ENCODE measurements at places on chromosomes 2 and 18. TPM values are rescaled to one million over a fixed set of nuclear protein-coding genes. Genes with fewer than 3 reads are reported as not detected.
A peak's percentile ranks its signal among the peaks of the same experiment; 100 is the strongest.

UGT1A10 gene
- total RNA-seq: not detected

CAVIN2 gene
- not detected for total RNA-seq

STON1 gene
- 5.5 TPM for total RNA-seq

SPC25 gene
- total RNA-seq: 28.5 TPM

SLC4A5 gene
- 0.50 TPM for total RNA-seq

RNF138 gene
- 80.9 TPM for total RNA-seq

LANCL1 gene
- total RNA-seq: 47.8 TPM

BCL11A gene
- total RNA-seq: 92.7 TPM

HADHB gene
- 41.3 TPM for total RNA-seq

CXCR1 gene
- total RNA-seq: not detected

CRYGD gene
- not detected for total RNA-seq

GPR17 gene
- 0.35 TPM for total RNA-seq

- H3K4me1 ChIP-seq: peaks cover 11% of the 10 kb centered on the region
- H3K4me3 ChIP-seq: no peak overlapping the region
- no peaks in the 10 kb centered on the region for H3K27me3 ChIP-seq
Measured at GRCh38 chr2:30293303-30293921, 62.1 kb downstream of the LBH start.

GRCh38 chr2:203279288-203279687 is 40.5 kb downstream of the CYP20A1 start:
- no peaks in the 10 kb centered on the region for H3K27me3 ChIP-seq
- DNase-seq: no peak
- no peak overlapping the region for H3K4me3 ChIP-seq
- no peak overlapping the region for H3K27ac ChIP-seq
- peaks cover 2% of the 10 kb centered on the region for H3K36me3 ChIP-seq
- no peaks in the 10 kb centered on the region for H3K4me1 ChIP-seq

GRCh38 chr2:61834893-61835292 is 19.0 kb downstream of the FAM161A start:
- no peak overlapping the region for H3K27ac ChIP-seq
- no peak for DNase-seq
- H3K27me3 ChIP-seq: no peaks in the 10 kb centered on the region

- peaks cover 4% of the 10 kb centered on the region for H3K4me1 ChIP-seq
- no peaks in the 10 kb centered on the region for H3K36me3 ChIP-seq
- H3K4me3 ChIP-seq: no peak overlapping the region
- H3K27ac ChIP-seq: no peak overlapping the region
Measured at GRCh38 chr2:69453475-69454129, 16.4 kb upstream of the NFU1 start.

DNA sequence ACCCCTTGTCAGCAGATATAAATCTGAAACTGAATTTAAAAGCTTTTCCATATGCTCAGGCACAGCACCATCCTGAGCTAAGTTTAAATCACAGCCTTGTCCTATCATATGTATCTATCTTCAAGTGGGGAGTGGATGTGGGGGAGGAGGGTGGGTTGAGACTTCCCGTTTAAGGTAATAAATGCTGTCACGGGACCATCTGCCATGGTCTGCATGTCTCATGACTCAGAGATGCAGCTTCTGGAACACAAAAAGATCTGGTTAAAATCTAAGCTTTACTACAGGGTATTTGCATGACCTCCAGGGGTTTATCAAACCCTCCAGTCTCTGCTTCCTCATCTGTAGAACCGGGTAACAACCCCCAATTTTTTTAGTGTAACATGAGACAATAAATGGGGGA is 377.7 kb upstream of the ST6GAL2 start:
- H3K27me3 ChIP-seq: no peaks in the 10 kb centered on the region
- no peak for DNase-seq
- no peak overlapping the region for H3K27ac ChIP-seq
- H3K4me3 ChIP-seq: no peak overlapping the region
- peaks cover 2% of the 10 kb centered on the region for H3K4me1 ChIP-seq

- H3K27ac ChIP-seq: no peak overlapping the region
- no peaks in the 10 kb centered on the region for H3K27me3 ChIP-seq
- no peak overlapping the region for H3K4me3 ChIP-seq
- peaks cover 27% of the 10 kb centered on the region for H3K36me3 ChIP-seq
- no peak for DNase-seq
Measured at GRCh38 chr2:25256488-25256875, 85.2 kb downstream of the DNMT3A start.

DNA sequence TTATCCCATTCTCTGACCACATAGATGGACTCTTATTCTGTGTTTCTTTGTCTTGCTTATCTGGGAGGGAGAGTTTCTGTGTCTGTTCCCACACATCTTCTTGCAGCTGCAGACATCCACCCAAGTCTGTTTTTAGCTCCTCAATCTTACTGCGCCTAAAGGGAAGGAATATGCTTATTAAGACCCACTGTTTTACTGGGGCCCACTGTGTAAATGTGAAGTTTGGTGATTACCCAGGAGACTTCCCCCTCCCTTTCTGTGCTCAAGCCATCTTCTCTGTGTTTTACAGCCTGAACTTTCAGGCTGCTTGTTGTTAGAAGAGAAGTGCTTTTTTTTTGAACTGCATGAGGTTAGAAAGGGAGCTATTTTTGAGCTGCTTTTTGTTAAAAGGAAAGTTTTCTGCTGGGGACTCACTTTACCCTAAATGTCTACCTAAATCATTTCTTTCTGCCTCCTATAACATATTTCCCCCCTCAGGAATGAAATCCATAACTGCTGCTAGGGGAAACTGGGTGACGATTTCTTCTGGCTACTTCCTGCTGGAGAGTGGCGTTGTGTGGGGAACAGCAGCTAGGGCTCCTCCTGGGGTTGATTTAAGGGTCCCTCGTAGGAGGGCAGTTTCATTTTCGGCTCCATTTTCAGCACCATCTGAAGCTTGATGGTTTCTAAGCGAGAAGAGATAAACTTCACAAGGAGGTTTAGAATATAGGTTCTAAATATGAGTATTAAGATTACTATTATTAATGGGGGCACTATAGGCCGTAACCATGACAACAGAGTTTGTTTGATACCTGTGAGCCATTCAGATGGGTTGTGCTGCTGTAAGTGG is 39.5 kb upstream of the GMCL1 start:
- DNase-seq: no peak
- no peaks in the 10 kb centered on the region for H3K36me3 ChIP-seq
- no peak overlapping the region for H3K4me3 ChIP-seq
- no peaks in the 10 kb centered on the region for H3K27me3 ChIP-seq
- peaks cover 3% of the 10 kb centered on the region for H3K4me1 ChIP-seq

DNA sequence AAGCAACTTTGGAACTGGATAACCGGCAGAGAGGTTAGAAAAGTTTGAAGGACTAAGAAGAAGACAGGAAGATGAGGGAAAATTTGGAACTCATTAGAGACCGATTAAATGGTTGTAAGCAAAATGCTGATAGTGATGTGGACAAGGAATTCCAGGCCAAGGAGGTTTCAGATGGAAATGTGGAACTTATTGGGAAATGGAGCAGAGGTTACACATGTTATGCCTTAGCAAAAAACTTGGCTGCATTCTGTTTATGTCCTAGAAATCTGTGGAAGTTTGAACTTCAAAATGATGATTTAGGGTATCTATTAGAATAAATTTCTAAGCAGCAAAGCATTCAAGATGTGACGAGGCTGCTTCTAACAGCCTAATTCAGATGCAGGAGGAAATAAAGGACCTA is 675.1 kb upstream of the SYT4 start:
- H3K27ac ChIP-seq: no peak overlapping the region
- H3K27me3 ChIP-seq: no peaks in the 10 kb centered on the region
- peaks cover 7% of the 10 kb centered on the region for H3K36me3 ChIP-seq
- H3K4me1 ChIP-seq: no peaks in the 10 kb centered on the region
- no peak for DNase-seq
- H3K4me3 ChIP-seq: no peak overlapping the region

GRCh38 chr2:231646476-231646875 is 53.8 kb downstream of the TEX44 start:
- H3K4me1 ChIP-seq: peaks cover 2% of the 10 kb centered on the region
- no peak for DNase-seq
- no peaks in the 10 kb centered on the region for H3K27me3 ChIP-seq

- H3K36me3 ChIP-seq: no peaks in the 10 kb centered on the region
- H3K27ac ChIP-seq: no peak overlapping the region
- no peak for DNase-seq
- no peak overlapping the region for H3K4me3 ChIP-seq
- no peaks in the 10 kb centered on the region for H3K27me3 ChIP-seq
- no peaks in the 10 kb centered on the region for H3K4me1 ChIP-seq
Measured at GRCh38 chr18:6199777-6200176, 214.9 kb downstream of the L3MBTL4 start.

DNA sequence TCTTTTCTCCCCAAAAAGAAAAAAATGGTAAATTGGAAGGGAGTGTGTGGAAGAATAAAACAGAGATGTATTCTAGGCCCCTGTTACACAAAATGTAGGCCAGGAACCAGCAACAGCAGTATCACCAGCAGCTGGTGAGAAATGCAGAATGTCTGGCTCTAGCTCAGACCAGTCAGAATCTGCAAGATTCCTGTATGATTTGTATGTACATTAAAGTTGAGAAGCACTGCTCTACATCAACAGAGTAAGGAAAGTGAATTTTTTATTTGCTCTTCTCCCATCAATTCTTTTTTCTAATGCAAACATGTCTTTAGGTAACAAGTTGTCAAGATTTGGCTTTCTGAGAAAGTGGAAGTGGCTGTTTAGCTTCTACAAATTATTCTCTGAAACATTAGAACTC is 235.4 kb upstream of the FANCL start:
- H3K36me3 ChIP-seq: peaks cover 3% of the 10 kb centered on the region
- DNase-seq: no peak
- no peaks in the 10 kb centered on the region for H3K27me3 ChIP-seq

- no peak for DNase-seq
- no peaks in the 10 kb centered on the region for H3K27me3 ChIP-seq
- no peaks in the 10 kb centered on the region for H3K36me3 ChIP-seq
- no peak overlapping the region for H3K27ac ChIP-seq
Measured at GRCh38 chr18:5726011-5726410, 169.3 kb downstream of the TMEM200C start.

- no peaks in the 10 kb centered on the region for H3K4me1 ChIP-seq
- no peak overlapping the region for H3K27ac ChIP-seq
- no peak for DNase-seq
- H3K36me3 ChIP-seq: peaks cover 4% of the 10 kb centered on the region
- no peak overlapping the region for H3K4me3 ChIP-seq
Measured at GRCh38 chr18:3283253-3283863, 21.4 kb downstream of the MYL12B start.

- no peak overlapping the region for H3K4me3 ChIP-seq
- H3K27me3 ChIP-seq: no peaks in the 10 kb centered on the region
- H3K27ac ChIP-seq: no peak overlapping the region
- H3K4me1 ChIP-seq: no peaks in the 10 kb centered on the region
- DNase-seq: no peak
- H3K36me3 ChIP-seq: no peaks in the 10 kb centered on the region
Measured at GRCh38 chr2:199100326-199101110, 357.2 kb downstream of the SATB2 start.

- no peak overlapping the region for H3K4me3 ChIP-seq
- H3K27ac ChIP-seq: no peak overlapping the region
- H3K27me3 ChIP-seq: no peaks in the 10 kb centered on the region
- no peaks in the 10 kb centered on the region for H3K4me1 ChIP-seq
- no peak for DNase-seq
Measured at GRCh38 chr2:607172-607571, 70.0 kb downstream of the TMEM18 start.

DNA sequence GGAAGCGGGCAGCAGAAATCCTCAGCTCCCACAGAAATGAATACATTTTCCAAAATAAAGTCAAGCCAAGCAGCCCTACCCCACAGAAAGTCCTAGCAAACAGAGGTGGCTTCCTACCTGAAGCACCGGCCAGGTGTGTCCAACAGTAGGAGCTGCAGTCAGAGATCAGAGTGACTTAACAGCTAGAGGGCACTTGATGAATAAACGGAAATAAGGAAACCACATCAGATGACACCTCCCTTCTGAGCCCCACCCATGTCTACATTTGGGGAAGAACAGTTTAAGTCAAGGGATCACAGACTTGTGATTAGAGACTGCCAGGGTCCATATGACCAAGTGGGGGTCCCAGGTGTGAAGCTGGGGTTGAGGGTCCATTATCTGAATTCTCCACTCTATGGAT is at the start of gene CXCR1:
Gene CXCR1 (minus strand): TSS at position 172 of the 400 bp plus-strand sequence. CDS start 1,751 bp downstream, outside the sequence.
- no peaks in the 10 kb centered on the region for H3K27me3 ChIP-seq
- peaks cover 2% of the 10 kb centered on the region for H3K4me1 ChIP-seq
- no peak for DNase-seq
- H3K4me3 ChIP-seq: no peak within 1 kb of the TSS
- H3K27ac ChIP-seq: no peak within 1 kb of the TSS
- H3K36me3 ChIP-seq: no peaks in the 10 kb centered on the region

DNA sequence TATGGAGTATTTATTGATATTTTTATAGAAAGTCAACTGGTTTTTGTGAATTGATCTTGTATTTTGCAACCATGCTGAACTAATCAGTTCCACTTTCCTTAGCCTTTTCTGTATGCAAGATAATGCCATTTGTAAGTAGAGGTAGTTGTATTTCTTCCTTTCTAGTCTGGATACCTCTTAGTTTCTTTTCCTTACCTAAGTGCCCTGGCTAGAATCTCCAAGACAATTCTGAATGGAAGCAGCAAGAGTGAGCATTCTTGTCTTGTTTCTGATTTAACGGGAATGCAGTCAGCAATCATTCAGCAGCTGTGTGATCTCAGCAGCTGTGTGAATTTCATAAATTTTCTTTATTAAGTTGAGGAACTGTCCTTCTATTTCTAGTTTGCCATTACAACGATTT is 73.4 kb downstream of the NRXN1 start:
- H3K27me3 ChIP-seq: no peaks in the 10 kb centered on the region
- peaks cover 13% of the 10 kb centered on the region for H3K36me3 ChIP-seq
- DNase-seq: no peak
- no peak overlapping the region for H3K4me3 ChIP-seq

- H3K27ac ChIP-seq: no peak overlapping the region
- DNase-seq: peak; percentile 10
- H3K27me3 ChIP-seq: no peaks in the 10 kb centered on the region
- H3K36me3 ChIP-seq: no peaks in the 10 kb centered on the region
- no peak overlapping the region for H3K4me3 ChIP-seq
- no peaks in the 10 kb centered on the region for H3K4me1 ChIP-seq
Measured at GRCh38 chr2:236363711-236364277, 99.6 kb upstream of the ASB18 start.

DNA sequence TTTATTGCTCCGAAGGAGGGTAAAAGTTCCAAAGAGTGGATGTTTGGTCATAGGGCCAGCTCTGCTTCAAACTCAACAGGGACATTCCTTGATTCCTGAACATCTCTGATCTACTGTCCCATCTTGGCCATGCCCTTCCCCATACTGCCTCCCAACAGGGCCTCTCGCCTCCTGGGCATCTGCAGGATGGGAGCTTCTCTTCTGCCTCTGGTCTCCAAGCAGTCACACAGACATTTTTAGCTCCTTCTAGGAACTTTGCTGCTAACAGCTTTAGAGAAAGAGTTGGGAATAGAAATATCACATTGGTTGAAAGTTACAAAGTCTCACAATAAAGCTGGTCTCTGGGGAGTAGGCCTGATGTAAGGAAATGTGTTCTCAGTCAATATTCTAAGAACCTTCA is 9.4 kb upstream of the DGUOK start:
- no peaks in the 10 kb centered on the region for H3K4me1 ChIP-seq
- H3K27ac ChIP-seq: no peak overlapping the region
- no peak overlapping the region for H3K4me3 ChIP-seq
- no peaks in the 10 kb centered on the region for H3K36me3 ChIP-seq

DNA sequence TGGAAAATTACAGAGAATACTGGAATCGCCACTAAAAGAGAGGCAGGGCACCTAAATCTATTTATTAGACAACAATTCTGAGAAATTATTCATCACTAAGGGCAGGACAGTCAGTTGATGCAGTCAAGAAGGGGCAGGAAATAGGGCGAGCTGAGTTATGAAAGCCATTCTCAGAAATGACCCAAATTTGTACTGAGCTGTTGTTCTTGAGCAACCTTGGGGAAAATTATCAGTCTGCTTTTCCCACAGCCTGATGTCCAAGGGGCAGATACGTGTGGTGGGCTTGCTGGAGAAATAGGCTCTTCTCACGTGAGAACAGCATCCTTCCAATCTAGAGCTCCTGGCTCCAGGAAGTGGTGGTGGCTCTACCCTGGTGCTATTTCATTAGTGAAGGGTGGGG is 38.6 kb downstream of the STON1 start:
- DNase-seq: no peak
- no peak overlapping the region for H3K4me3 ChIP-seq
- no peaks in the 10 kb centered on the region for H3K27me3 ChIP-seq
